ENCODE measurements at places on chromosomes 2 and 18.

- DNase-seq: no peak
These were observed 1187.5 kb upstream of the NXPH2 start for GRCh38 chr2:139967665-139968064.

- no peak for DNase-seq
These were observed 221.1 kb downstream of the C1D start for GRCh38 chr2:67841711-67842110.

GRCh38 chr2:46564811-46565241, 85.5 kb downstream of the TMEM247 start:
- no peak for DNase-seq

DNA sequence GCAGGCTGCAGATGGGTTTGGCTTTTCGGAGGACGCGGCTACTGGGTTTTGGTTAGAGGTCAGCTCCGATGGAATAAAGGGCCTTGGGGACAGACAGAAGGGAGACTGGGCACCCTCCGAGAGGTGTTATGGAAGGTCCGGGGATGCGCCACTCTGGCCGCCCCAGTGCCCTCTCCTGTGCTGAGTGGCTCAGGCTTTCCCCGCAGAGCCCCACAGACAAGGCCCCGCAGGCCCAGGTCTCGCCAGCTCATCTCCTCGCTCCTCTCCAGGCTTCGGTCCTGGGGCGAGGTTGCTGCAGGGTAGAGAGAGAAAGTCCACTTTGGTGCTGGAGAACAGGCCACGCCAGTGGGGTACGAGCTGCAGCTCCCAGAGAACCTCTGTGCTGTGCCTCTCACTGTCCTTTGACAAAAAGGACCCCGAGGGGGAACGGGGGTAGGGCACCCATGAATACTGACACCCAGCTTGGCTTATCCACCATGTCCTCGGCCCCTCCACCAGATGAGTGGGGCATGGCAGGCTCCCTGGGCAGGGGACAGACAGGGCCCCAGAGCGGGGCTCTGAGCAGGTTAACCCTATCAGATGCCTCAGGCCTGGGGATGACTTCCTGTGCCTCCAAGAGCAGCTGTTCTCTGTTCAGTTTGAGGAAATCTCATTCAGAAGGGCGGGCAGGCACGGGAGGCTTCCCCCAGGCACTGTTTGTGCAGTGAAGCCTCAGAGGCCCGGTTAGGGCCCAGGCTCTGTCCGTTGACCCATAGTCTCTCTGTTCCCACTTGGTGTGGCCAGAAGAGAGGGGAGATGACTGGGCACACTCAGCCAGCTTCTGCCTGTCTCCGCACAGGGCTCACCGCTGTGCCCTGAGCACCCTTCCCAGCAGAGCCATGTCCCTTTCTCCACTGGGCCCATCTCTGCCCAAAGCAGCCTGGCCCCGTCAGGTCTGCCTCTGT, 15.7 kb upstream of the CNNM3 start:
- no peak for DNase-seq

GRCh38 chr18:79581406-79581805, 98.2 kb upstream of the CTDP1 start:
- DNase-seq: no peak

- no peak for DNase-seq
These were observed 89.1 kb downstream of the COL6A3 start for GRCh38 chr2:237324837-237325236.

- no peak for DNase-seq
These were observed 40.1 kb upstream of the PLEKHM3 start for GRCh38 chr2:208065476-208065875.

DNA sequence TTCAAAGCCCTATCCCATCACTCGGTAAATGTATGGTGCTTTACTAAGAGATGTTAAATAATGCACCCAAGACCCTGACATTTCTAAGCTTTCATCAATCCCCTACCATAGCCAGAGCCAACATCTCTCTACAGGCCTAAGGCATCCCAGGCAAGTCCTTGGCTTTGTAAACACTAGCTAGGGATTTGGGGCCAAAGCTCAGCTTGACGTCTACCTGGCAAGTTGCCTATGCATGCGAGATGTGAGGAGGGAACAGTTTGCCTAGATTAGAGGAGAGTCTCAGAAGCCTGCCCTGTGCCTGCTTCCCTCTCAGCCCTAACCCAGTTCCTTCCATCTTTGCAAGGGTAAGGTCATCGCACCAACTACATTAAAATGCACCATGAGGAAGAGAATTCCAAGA, 221.5 kb upstream of the NCKAP5 start:
- no peak for DNase-seq

DNA sequence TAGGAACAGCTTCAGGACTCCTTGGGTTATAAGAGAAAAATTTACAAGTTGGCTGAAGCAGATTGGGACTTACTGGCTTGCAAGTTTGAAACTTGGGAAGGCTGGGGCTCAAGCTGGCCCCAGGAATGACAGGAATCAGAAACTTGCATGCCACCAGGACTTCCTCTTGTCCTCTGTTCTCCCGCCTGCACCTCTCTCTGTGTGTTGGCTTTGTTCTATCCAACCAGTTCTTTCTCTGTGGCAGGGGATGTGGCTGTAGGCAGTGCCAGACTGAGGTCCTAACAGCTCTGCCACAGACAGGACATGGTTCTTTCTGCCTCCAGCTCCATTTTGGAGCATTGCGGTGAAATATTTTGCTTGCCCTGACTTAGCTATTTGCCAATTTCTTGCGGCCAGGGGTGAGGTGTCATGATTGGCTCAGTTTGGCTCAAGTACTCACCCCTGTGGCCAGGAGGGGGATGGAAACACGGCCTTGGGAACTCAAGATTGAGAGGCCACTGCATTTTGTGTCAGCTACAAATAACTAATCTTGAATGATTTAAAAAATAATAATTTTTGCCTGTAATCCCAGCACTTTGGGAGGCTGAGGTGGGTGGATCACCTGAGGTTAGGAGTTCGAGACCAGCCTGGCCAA, 48.9 kb downstream of the MEP1B start:
- no peak for DNase-seq

DNA sequence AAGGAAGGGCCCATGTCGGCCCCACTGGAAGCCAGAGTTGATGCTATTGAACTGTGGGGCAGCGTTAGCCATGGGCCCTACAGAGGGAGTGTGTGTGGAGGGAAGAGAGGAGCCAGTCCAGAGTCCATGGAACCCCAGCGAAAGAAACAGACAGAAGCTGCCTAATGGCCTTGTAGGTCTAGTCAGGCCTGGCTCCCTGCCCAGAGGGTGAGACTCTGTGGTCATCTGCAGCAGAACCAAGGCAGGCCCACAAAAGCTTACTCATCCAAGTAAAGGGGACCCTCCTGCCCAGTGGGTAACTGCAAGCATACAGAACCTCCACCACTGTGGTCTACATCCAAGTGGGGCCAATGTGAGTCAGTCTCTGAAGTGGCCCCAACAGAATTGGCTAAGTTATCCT, 439.8 kb downstream of the TGIF1 start:
- DNase-seq: no peak

GRCh38 chr2:118698564-118698963, 148.9 kb downstream of the EN1 start:
- DNase-seq: no peak

GRCh38 chr2:63438181-63438580, 150.1 kb downstream of the WDPCP start:
- no peak for DNase-seq

DNA sequence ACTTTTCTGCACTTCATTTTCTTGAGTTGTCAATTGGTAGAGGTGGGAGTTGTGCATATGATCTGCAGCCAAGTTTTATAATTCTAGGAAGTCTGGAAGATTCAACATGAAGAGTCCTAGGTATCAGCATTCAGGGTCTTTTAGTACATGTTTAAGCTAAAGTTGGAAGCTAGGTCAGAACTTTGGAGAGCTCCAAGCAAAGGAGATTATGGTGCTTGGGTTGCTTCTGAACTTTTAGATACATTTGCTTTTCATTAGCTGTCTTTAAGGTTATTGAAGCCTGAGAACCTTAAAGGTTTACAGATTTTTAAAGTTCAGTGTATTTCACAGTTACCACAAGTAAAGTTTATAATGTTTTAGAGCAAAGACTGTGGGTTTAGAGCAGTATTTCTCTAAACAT, 85.5 kb downstream of the EPC2 start:
- DNase-seq: no peak

DNA sequence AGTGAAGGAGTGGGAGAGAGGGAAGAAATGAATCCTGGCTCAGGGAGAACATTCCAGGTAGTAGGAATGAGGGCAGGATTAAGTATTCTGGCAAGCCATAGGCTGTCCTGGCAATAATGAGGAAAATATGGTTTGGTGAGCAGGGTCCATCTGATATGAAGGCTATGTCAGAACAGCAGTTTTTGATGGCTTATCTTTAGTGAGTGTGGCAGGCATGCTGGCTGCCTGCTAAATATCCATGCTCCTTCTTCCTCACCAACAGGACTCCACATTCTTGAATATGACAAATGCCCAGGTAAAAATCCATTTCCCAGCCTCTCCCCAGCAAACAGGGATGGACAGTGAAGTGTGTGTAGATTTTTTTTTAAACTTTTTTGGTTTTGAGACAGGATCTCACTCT, 13.2 kb upstream of the CTIF start:
- DNase-seq: no peak

GRCh38 chr2:173754165-173754564, 211.0 kb downstream of the SP3 start:
- no peak for DNase-seq

DNA sequence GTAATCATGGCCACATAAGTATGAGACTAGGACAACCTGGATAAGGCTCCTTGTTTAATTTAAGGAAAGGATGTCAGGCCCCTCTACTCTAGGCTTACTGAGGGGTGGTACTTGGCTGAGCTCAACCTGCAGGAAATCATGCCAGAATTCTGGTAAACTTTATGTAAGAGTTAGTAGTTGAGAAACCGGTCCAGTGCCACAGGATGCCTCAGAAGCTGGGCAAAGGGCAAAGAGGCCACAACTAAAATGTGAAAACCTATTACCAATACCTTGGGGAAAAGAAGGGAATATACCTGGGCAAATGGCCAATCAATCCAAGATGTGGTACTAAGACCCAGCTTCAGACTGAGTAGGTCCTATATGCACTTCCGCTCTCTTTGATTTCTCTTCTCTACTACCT, 86.7 kb downstream of the ITSN2 start:
- no peak for DNase-seq

GRCh38 chr2:117775703-117776219, 38.7 kb upstream of the DDX18 start:
- DNase-seq: no peak

GRCh38 chr2:53737091-53737490, 30.5 kb upstream of the CHAC2 start:
- no peak for DNase-seq

DNA sequence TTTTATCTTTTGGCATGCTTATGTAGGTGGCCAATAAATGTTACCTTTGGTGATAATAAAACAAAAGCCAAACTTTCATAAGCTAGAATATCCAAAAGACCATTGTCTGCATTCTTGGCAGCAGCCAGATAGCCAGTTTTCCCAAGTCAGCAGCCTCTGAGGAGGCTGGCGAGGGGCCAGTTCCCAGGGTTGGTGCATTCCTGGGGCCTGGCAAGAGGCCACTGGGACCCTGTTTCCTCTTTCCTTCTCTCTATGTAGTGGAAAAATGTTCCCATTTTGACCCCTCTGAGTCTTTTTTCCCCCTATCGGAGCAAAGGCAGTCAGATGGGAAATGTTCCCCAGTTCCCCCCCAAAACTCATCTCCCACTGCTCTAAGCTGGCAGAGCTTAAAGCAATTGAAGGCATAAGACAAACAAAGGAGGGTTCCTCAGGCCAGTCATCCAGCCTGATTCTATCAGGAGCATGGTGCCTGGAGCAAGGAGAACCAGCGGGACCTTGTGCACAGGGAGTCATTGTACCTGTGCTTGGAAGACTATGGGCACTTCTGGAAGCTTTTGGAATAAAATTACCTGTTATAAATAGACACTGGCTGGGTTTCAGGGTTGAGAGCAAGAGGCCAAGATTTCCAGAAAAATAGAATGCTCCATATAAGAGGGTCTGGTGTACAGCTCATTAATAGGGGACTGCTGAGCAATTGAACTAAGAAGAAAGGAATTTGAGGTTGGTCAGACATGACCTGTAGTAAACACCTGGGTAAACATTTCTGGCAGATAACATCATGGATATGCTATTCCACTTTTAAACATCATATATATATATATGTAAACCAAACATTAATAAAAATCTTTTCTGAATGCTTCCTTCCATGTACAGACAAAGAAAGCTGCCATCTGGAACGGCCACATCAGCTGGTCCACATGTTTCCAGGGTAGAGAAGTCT, 63.4 kb downstream of the NCKAP5 start:
- DNase-seq: no peak

GRCh38 chr2:192059266-192059665, 135.5 kb downstream of the TMEFF2 start:
- DNase-seq: no peak

DNA sequence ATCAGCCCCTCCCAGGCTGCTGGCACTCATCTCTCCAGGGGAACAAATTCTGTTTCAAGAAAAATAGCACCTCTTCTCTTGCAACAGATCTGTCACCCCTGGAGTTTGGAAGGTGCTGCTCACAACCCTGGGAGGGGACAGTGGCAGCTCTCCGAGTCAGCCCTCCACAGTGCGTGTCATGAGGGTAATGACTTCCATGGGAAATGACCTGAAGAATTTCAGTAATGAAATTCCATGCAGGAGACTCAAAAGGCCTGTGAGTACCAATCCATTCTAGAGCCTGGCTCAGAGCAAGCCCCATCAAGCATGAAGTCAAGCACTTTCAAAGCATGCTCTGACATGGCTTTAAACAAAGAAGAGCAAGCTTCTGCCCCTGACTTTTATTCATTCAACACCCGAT, 276.3 kb upstream of the PARD3B start:
- DNase-seq: no peak

DNA sequence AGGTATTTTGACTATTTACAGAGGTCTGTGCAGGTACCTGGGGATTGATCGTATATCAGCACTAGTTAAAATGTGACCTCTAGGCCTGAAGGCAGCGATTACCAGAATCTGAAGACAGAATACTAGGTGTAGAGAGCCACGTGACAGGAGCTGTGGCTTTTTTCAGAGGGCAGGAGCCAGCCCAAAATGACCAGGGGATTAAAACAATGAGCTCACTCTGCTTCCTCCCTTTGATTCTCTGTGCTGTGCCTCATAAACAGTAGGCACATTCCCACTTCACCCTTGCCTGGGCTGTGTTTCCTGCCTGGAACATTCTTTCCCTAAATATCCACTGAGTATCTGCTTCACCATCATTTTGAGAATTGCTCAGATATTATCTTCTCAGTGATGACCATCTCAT, 15.2 kb downstream of the ITGAV start:
- no peak for DNase-seq

DNA sequence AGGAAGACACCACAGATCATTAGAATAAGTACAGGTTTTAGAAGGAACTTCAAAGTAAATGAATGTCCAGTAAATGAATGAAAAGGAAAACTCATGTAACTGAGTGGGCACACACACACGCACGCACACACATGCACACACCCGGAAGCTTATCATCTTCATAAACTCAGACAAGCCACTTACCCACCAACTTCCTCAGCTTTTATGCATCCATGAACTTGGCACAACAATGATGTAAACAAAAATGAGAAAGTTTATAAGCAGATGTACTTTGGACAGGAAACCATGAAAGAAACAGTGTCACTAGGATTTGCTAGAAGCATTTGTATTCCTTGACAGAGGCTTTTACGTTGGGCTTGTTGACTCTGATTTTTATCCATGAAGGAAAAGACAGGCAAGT, 23.2 kb downstream of the RNF152 start:
- DNase-seq: no peak

GRCh38 chr2:26237868-26238267, 6.6 kb downstream of the HADHA start:
- no peak for DNase-seq

Data from activated T-cell treated with anti-CD3 and anti-CD28 coated beads for 4 hours (primary cell).